ENCODE measurements at places on chromosomes 7 and 10. TPM values are rescaled to one million over a fixed set of nuclear protein-coding genes. Genes with fewer than 3 reads are reported as not detected.

USP6NL gene
- 4.0 TPM for total RNA-seq

DNA sequence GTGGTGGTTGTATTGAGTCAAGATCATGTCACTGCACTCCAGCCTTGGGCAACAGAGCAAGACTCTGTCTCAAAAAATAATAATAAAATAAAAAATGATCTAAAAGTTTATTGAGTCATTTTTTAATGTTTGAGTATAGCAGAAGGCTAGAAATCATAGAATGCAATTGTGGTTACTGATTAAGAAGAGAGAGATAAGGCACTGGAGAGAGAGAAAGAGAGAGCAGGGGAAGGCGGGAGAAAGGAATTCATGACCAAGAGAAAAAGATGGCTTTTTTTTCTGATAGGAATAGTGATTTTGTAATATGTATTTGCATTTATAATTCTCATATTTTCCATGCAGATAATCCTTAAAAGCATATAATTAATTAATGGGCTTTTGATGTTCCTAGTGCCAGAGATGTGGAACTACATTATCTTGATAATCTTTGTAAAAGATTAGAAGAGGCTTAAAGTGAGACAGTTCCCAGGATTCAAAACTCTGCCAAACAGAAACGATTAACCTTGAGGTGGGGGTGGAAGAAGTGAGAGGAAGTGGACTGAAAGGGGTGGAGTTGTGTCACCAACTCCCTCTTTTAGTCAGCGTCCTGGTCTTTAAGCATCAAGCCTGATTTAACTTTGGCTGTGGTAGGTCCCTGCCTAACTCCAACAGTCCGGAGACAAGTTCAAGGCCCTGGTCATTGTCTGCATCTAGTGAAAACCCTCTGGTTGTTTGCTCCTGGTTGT lies 76.2 kb downstream of the CHN2 start:
- no peak for DNase-seq

DNA sequence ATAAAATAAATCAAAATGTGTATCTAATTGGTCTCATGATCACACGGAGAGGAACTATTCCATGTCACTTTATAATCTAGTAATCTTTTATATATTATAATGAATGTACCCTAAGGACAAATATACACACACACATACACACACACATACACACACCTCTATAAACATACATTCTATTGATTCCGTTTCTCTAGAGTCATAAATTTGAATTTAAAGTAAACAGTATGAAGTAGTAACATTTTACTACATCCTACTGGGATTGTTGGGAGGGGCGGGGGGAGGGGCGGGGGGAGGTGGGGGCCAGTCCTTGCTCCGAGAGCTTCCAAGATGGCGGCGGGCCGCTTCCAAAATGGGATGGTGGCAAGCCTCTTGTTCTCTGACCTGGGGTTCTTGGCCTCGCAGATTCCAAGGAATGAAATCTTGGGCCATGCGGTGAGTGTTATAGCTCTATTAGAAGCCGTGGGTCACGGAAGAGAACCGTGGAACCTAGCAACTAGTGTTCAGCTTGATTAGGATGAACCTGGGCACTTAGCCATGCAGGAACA lies 143.2 kb downstream of the REEP3 start:
- no peak for DNase-seq

- no peak for DNase-seq
These were observed 1132.8 kb downstream of the GRM8 start for GRCh38 chr7:126119981-126120380.

GRCh38 chr7:16504019-16504418 lies 22.6 kb upstream of the LRRC72 start:
- no peak for DNase-seq

- DNase-seq, result no peak
These were observed 111.0 kb downstream of the GRID1 start for GRCh38 chr10:86255405-86256251.

GRCh38 chr7:713488-714230 lies 12.8 kb upstream of the DNAAF5 start:
- no peak for DNase-seq

DNA sequence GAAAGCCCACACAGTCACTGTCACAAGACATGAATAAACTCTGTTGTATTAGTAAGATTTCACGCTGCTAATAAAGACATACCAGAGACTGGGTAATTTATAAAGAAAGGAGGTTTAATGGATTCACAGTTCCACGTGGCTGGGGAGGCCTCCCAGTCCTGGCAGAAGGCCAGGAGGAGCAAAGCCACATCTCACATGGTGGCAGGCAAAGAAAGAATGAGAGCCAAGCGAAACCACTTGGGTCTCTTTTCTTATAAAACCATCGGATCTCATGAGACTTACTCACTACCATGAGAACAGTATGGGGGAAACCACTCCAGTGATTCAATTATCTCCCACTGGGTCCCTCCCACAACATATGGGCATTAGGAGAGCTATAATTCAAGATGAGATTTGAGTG lies 110.2 kb downstream of the ST8SIA6 start:
- DNase-seq, result peak; percentile 9

AOAH gene
- not detected for total RNA-seq

GRCh38 chr7:152702-153391 lies 39.5 kb upstream of the FAM20C start:
- no peak for DNase-seq

- no peak for DNase-seq
These were observed 100.7 kb downstream of the CDK6 start for GRCh38 chr7:92735707-92736106.

GRCh38 chr10:22103701-22104470 lies 100.4 kb upstream of the DNAJC1 start:
- DNase-seq, result no peak

- no peak for DNase-seq
These were observed 61.5 kb upstream of the NKX6-2 start for GRCh38 chr10:132847416-132847777.

DNA sequence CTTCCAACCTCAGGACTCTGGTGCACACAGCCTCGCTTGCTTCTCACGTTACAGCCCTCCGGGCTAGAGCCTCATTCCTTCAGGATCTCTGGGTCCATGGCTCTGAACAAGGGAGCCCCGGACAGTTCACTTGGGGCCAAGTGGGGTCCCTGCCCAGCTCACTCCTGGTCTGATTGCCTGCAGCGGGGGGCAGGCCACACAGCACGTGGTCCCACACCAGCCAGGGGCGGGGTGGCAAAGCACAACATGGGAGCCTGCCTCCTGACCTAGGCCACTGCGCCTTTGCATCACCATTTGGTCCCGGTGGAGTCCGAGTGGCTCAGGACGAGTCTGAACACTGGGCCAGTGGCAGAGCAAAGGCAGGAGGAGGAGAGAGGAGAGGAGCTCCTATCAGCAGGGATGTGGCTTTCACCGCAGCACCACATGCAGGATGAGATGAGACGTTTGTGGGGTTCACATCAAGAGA lies 13.4 kb upstream of the CRYGN start:
- DNase-seq, result no peak

DNA sequence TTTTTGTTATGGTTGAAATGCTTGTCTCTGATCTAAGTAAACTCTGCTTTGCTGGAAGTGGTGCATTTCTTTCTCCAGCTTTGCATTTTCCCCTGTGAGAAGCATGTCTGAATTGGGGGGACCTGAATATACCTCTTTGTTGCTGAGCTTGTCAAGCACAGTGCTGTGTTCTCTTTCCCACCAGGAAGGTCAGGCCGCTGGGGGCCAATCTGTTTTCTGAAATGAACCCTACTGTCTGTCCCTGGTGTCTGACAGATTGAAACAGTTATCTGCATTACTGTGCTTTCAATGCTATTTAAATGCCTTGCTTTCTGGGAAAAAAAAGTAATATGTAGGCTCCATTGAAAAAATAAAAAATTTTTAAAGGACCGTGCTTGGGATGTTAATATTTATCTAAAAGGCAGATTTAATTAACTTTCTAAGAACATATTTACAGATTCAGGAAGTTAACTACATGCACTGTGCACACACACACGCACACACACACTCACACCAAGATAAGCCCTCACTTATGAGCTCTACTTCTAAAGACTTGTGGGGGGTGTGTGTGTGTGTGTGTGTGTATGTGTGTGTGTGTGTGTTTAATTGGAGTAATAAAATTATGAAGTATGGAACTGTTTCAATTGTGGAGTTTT lies 127.0 kb upstream of the FZD1 start:
- DNase-seq, result no peak

DNA sequence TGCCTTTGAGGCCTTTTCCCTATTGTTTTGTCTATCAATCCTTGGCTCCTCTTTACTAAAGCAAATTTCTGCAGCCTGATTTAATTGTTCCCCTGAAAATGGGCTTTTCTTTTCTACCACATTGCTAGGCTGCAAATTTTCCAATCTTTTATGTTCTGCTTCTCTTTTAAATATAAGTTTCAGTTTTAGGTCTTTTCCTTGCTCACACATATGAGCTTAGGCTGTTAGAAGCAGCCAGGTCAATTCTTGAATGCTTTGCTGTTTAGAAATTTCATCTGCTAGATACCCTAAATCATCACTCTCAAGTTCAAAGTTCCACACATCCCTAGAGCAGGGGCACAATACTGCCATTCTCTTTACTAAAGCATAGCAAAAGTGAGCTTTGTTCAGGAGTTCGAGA lies 159.6 kb downstream of the ARL4A start:
- no peak for DNase-seq

MAGI2 gene
- total RNA-seq, result 0.49 TPM

GRCh38 chr7:138214926-138215325 lies 138.7 kb downstream of the AKR1D1 start:
- no peak for DNase-seq

DNA sequence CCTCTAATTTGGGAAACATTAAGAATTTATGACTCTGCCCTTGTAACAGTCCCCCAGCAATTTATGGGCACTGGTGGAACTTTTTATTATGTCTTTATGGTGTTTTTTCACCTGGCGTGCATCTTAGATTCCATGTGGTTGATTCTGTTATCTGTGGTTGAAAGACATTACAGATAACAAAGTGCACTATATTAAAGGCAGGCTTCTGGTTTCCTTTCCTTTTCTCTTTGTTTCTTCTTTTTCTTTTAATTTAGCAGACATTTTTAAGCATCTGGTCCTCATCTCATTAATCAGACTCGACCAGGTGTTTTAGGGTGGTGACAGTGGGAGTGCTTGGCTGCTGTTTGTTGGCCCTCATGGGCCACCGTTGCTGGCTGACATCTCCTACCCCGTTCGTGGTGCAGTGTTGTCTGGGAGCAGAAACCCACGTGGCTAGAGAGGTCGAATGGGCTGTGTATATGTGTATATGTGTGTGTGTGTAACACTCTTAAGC lies 77.4 kb downstream of the LRMDA start:
- DNase-seq, result no peak

INA gene
- not detected for total RNA-seq
